Esophagus muscularis mucosa (tissue), 4 donors: ENCODE measurements at places on chromosomes 2 and 18. TPM values are rescaled to one million over a fixed set of nuclear protein-coding genes. Genes with fewer than 3 reads are reported as not detected.
A peak's percentile ranks its signal among the peaks of the same experiment; 100 is the strongest.

- no peaks in the 10 kb centered on the region for H3K27me3 ChIP-seq
- DNase-seq: no peak
- H3K27ac ChIP-seq: no peak overlapping the region
- H3K4me1 ChIP-seq: peaks cover 13% of the 10 kb centered on the region
These were observed 147.1 kb downstream of the PHLPP1 start for GRCh38 chr18:62862466-62862865.

DNA sequence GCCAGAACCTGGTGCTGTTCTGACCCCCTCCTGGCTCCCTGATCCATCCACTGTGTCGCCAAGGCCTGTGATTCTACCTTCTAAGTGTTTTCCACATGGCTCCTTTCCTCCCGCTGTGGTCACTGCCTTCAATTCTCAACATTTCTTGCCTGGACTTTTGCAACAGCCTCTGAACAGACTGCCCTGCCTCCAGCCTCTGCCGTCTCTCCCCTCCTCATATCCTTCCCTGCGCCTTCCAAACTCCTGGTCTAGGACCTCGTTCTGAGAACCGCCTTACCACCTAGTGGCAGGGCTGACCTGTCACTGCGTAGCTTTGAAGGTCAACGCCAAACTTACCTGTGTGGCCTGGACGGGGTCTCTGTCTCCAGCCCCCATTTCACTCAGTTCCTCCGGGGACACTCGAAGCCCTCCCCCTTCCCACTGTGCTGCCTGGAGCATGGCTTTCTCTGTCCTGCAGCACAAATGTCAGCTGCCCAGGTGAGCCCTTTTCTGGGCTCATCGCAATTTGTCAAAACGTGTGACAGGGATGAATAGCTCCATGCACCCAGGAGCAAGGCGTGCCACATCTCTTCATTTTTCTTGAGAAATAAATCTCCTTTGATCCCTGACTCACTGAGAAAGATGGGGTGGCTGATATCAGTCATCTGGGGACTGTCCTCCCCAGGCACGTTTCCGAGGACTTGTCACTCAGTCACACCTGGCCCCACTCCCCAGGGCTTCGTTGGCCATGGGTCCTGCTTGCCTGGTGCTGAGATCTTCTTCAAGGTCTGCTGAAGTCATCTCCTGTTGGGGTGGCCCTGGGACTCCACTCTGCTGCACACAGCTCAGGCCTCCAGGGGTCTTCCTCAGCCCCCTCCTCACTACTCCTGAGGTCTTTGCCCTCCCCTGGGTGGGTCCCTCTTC, 46.7 kb downstream of the LDLRAD4 start:
- H3K4me1 ChIP-seq: peaks cover 95% of the 10 kb centered on the region
- no peaks in the 10 kb centered on the region for H3K27me3 ChIP-seq
- H3K4me3 ChIP-seq: no peak overlapping the region

DNA sequence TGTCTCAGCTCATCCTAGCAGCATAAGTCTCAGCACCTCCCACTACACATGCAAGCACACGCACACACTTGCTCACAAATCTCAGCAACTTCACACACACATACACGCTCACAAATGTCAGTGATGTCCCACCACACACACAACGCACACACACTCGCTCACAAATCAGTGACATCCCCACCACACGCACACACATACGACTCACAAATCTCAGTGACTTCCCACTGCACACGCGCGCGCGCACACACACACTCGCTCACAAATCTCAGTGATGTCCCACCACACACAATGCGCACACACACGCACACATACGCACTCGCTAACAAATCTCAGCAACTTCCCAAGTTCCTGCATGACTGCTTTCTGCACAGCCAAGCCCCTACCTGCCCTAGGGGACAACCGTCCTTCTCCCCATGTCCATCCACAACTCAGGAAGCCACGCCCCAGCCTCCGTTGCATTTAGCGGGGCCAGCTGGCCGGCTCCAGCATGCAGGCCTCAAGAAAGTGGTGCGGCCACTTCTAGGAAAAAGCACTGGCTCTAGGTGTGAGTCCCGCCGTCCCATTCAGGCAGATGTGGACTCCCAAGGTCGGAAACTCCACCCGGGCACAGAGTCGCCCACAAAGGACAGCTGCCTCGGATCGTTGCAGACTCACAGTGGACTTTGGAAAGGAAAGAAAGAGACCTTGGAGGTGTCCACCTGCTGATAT, 180.1 kb upstream of the SALL3 start:
- no peaks in the 10 kb centered on the region for H3K36me3 ChIP-seq
- no peaks in the 10 kb centered on the region for H3K4me1 ChIP-seq
- DNase-seq: no peak
- no peaks in the 10 kb centered on the region for H3K27me3 ChIP-seq
- no peak overlapping the region for H3K27ac ChIP-seq

DNA sequence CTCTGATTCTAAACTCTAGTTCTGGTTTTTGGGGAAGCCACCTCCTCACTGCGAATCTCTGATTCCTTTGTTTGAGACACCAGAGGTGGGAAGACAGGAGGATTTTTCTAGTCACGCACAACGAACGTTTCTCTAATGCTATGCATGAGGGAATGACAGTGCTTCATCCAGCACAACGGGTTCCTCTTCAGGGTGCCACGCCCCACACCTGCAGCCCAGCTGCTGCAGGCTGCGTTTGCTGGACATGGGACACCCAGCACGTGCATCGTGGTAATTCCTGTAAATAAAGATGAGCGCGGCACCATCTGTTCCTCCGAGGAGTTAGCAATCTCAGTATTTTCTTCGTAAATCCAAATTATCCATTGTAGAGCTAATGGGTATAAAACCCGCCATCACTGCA, 37.5 kb upstream of the TPO start:
- no peak overlapping the region for H3K27ac ChIP-seq
- no peaks in the 10 kb centered on the region for H3K27me3 ChIP-seq
- H3K4me3 ChIP-seq: peak overlapping the region; percentile 40
- no peak for DNase-seq

GRCh38 chr2:224178056-224178455, 139.0 kb upstream of the SERPINE2 start:
- H3K36me3 ChIP-seq: no peaks in the 10 kb centered on the region
- H3K4me1 ChIP-seq: no peaks in the 10 kb centered on the region
- no peak overlapping the region for H3K4me3 ChIP-seq
- no peaks in the 10 kb centered on the region for H3K27me3 ChIP-seq
- no peak overlapping the region for H3K27ac ChIP-seq
- no peak for DNase-seq

DNA sequence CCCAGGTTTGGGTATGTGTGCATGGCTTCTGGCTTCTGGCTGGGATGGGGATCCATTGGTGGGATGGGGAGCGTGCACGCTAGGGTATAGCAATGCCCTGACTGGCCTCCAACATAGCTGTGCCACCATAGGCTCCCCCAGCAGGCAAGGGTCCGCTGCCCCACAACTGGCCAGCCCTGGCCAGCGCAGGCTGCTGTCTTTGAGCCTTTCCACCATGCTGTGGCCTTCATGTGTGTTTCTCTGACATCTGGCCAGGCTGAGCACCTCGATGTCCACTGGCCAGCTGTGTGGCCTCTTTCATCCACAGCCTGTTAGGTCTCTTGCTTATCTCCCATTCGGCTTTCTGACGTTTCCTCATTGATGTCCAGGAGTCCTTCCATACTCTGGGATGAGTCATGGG, 231.3 kb downstream of the NDUFA10 start:
- peaks cover 9% of the 10 kb centered on the region for H3K4me1 ChIP-seq
- no peak for DNase-seq
- no peak overlapping the region for H3K27ac ChIP-seq
- no peaks in the 10 kb centered on the region for H3K27me3 ChIP-seq
- H3K36me3 ChIP-seq: no peaks in the 10 kb centered on the region
- H3K4me3 ChIP-seq: no peak overlapping the region

The HMSD gene
- not detected for total RNA-seq

The ZNF514 gene
- 14.5 TPM for total RNA-seq

The SLC5A7 gene
- 2.3 TPM for total RNA-seq

GRCh38 chr2:215537611-215538010, 101.7 kb upstream of the FN1 start:
- peaks cover 16% of the 10 kb centered on the region for H3K4me1 ChIP-seq
- no peaks in the 10 kb centered on the region for H3K27me3 ChIP-seq
- no peak overlapping the region for H3K4me3 ChIP-seq
- no peaks in the 10 kb centered on the region for H3K36me3 ChIP-seq
- no peak for DNase-seq
- H3K27ac ChIP-seq: no peak overlapping the region
